ENCODE measurements at places on chromosomes 7 and 10.

GRCh38 chr7:142827951-142828500 lies 26.9 kb upstream of the EPHB6 start:
- DNase-seq: no peak

DNA sequence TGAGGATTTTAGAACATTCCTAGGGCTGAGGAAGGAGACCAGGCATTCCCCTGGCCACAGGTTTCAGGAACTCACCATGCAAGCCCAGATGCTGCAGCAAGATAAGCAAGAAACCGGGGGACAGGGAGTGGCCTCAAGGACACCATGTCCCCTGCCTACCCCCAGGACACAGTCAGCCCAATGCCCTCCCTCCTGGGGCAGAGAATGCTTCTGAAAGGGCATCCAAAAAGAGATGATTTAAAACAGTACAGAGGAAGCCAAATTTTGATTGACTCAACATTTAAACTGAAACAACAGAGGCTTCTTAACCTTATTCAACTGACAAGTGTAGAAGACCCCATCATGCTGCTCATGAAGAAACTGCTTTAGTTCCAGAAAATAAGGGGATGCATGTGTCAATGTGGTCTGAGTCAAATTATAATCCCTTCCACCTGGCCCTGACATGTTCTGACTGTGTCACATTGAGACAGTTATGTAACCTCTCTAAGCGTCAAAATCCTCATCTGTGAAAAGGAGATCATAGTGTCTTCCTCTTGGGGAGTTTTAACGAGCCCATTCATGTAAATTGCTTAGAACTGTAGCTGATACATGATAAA lies 60.0 kb downstream of the ICA1 start:
- DNase-seq: no peak

GRCh38 chr7:44769776-44770294 lies 21.2 kb downstream of the ZMIZ2 start:
- DNase-seq: no peak

- DNase-seq: no peak
Observed at GRCh38 chr7:100577507-100577906, 3.8 kb upstream of the SAP25 start.

- no peak for DNase-seq
Observed at GRCh38 chr7:151851145-151851751, 25.7 kb downstream of the PRKAG2 start.

- DNase-seq: no peak
Observed at GRCh38 chr7:5595545-5596045, 172.0 kb upstream of the TNRC18 start.

- no peak for DNase-seq
Observed at GRCh38 chr7:31444196-31444595, 69.7 kb upstream of the ITPRID1 start.

- no peak for DNase-seq
Observed at GRCh38 chr7:144011458-144012230, 11.5 kb downstream of the OR6B1 start.
